ENCODE measurements at places on chromosomes 1 and 21.

- no peak for DNase-seq
Observed at GRCh38 chr1:201898992-201899391, 10.3 kb downstream of the SHISA4 start.

DNA sequence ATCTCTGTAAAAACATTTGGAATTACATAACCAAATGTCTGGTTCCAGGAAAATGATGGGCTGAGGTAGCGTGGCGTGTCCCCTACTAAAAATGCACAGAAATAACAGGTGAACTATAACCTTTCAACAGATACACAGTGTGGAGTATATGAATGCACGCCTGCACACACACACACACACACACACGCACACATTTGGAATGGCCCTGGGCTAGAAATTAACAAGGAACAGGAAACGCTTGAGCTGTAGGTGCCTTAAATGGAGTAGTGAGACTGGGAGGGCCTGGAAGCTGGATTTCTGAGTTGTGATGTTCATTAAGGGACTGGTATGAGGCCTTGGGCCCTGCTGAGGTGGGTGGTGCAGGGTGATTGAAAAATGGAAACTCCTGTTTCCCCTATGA, 246.5 kb upstream of the C1orf174 start:
- DNase-seq, result no peak

DNA sequence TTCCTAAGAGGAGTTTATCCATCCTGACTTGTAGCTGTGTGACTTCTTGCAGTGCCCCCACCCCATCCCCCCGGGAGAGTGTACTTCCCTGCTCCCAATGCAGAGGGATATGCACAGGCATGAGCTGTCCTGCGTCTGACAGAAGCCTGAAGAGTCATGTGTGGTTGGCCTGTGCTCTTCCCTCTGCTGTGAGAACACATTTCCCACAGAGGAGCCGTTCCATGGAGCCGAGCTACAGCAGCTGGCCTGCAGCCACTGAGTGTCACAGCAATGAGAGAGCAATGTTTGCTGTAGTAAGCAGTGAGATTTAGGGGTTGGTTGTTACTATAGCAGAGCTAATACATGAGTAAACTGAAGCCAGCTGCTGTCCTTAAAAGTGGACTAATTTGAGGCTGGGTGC, 22.0 kb downstream of the PARS2 start:
- DNase-seq, result no peak

GRCh38 chr1:10924030-10924429, 88.4 kb upstream of the TARDBP start:
- no peak for DNase-seq

- DNase-seq, result no peak
Observed at GRCh38 chr1:67188137-67188536, 21.9 kb downstream of the IL23R start.

DNA sequence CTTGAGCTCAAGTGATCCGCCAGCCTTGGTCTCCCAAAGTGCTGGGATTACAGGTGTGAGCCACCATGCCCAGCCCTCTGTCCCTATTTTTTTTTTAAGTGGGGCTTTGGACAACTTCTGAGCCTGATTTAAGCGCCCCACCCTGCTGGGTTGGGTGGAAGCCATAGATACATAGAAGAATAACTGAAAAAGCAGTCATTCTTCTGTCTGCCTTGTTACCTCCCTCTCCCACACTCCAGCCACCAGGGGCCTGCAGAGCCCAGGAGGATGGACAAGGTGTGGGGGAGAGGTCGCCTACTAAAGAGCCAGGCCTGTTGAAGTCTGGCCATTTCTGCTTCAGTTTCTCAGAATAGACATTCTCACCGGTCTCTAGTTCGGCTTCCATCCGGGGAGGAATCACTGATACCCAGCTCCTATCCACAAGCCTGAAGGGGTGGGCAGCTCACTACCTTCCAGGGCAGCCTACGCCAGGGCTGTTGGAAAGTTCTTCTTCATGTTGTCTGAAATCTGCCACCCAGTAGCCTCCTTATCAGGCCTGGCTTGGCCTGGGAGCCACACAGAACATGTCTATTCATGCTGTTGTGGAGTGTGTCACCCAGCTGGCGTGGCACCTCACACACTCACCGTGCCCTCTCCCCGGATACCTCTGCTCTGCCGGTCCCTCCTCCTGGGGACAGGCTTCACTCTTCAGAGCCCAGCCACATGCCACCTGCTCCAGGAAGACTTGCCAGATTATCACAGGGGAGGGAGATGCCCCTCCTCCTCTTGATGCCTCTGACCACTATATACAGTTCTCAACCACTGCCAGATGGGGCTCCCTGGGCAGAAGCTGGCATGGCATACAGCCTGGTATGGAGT, 27.7 kb downstream of the KNCN start:
- no peak for DNase-seq

DNA sequence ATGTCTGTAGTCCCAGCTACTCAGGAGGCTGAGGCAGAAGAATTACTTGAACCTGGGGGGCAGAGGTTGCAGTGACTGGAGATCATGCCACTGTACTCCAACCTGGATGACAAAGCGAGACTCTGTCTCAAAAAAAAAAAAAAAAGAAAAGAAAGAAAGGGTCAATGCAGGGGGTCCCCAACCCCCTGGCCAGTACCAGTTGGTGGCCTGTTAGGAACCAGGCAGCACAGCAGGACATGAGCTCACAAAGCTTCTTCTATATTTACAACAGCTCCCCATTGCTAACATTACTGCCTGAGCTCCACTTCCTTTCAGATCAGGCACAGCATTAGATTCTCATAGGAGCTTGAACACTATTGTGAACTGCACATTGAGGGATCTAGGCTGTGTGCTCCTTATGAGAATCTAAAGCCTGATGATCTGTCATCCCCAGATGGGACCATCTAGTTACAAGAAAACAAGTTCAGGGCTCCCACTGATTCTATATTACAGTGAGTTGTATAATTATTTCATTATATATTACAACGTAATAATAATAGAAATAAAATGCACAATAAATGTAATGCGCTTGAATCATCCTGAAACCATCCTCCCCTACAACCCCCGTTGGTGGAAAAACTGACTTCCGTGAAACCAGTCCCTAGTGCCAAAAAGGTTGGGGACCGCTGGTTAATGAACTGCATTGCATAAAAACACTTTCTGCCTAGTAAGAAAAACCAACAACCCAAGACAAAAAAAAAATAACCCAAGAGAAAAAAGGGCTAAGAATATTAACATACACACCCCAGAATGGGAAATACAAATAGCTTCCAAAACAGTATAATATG, 2.8 kb downstream of the ZBTB8OS start:
- no peak for DNase-seq

DNA sequence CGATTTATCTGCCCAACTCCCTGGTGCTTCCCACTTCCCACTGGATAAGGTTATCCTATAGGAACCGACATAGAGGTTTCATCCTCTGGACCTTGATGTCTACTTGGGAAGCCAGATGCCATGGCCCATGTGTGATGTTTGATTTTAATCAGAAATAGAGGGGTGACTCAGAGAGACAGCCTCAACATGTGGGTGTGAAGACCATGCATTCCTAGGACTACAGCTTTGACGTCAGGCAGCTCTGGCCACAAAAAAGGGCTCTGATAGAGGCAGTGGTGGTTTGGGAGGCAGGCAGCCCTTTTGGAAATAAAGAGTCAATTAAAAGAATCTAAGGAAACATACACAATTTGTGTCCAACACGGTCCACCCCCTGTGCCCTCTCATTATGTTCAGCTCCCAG, 5.2 kb upstream of the SH2D2A start:
- no peak for DNase-seq
